ENCODE measurements at places on chromosomes 2 and 18.

- no peak for DNase-seq
Measured at GRCh38 chr2:215530191-215530968, 94.5 kb upstream of the FN1 start.

GRCh38 chr2:172087780-172088244, 2.5 kb downstream of the DLX1 start:
- no peak for DNase-seq

DNA sequence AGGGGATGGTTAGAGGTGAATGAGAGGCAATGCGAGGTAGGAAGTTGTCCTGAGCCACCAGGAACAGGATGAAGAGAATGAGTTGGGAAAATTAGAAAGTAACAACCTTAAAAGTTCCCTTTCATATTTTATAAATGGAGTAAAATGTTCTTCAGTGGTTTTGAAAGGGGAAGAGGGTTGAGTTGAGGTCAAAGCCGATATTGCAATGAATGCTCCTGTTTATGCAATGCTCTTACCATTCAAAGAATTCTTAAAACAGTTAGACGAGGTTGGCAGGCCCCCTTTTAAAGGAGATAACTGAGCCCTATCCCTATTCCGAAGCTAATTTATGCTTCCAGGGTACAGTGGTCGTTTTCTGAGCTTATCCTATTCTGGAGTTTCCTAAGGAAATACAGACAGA, 2110.3 kb upstream of the CELF4 start:
- no peak for DNase-seq

GRCh38 chr2:102891296-102891695, 129.5 kb downstream of the TMEM182 start:
- DNase-seq = no peak

DNA sequence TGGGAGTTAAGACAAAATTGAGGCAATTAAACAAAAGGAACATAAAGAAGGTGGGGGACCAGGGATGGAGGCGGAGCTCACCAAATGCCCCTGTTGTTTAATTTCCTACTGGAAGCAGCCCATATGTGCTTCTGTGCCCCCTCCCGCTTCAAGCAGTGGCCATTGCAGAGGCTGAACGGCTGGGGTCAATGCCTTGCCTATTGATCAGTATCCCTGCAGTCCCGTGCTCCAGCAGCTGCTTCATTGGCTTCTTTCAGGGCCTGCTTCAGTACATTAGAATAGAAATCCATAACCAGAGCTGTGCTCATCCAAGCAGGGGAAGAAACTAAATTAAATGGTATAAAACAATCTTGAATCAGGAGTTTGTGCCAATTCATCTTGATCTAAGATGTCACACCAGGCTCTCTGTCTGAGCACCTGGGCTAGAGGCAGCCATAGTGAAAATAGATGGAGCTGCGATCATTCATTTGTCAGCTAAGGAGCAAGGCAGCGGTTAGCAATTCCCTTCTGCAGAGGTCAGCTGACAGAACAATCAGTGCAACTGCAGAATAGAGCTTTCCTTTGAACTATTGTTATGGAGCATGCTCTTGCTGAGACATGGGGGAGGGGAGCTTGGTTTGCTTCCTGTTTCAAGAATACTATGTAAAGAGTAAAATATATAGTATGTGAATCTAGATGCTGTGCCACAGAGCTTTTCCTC, 222.4 kb downstream of the WDR7 start:
- DNase-seq = no peak

DNA sequence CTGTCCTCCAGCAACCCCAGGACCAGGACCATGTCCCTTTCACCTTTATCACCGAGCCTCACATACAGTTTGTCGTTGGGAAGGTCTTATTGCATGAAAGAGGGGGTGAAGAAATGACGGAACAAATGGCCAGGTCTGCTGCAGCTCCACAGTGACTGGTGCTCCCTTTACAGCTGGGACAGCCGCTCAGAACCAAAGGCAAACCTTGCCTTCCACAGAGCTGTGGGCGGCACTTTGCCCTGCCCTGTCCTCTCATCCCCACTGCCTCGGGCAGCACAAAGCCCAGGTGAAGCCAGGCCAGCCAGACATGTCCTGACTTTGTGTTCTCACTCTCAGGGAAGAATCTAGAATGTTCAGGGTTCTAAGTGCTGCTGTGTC, 961 bp downstream of the GPR55 start:
- no peak for DNase-seq

DNA sequence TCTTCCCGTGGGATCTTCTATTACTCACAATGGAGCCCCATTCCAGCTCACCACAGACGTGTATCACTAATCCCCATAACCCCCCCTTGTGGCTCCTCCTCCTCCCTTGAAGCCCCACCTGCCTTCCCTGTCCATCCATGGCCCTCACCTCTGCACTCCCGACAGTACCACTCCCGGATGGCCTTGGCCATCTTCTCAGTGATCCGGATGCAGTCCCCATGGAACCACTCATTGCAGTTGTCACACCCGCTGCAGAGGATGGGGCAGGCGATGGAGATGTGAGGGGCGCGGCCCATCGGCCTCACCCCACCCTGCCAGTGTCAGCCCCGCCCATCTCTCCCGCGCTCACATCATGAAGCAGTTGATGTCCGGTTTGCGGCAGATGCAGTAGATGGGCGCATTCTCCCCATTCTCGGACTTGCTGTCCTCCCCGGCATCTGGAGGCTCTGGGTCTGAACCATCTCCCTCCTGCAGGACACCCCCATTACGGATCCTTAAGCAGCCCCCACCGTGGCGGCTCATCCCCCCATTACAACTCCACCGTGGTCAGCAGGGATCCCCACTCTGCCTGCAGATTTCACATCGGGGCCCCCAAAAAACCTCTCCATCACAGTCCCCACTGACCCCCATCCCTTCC, 983 bp downstream of the CXXC1 start:
- peak; percentile 21 for DNase-seq

GRCh38 chr18:32290810-32291209, 101.0 kb downstream of the MEP1B start:
- no peak for DNase-seq

DNA sequence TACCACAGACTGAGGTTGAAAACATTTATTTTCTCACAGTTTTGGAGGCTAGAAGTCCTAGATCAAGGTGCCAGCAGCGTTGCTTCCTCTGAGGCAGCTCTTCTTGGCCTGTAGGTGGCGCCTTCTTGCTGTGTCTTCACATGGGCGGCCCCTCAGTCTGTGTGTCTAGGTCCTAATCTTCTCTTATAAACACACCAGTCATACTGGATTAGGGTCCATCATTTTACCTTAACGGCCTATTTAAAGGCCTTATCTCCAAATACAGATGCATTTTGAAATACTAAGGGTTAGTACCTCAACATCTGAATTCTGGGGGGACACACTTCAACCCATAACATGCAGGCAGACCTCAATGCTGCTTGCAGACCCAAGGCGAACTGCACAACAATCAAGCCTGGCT, 4.4 kb upstream of the RMC1 start:
- DNase-seq = peak; percentile 82

DNA sequence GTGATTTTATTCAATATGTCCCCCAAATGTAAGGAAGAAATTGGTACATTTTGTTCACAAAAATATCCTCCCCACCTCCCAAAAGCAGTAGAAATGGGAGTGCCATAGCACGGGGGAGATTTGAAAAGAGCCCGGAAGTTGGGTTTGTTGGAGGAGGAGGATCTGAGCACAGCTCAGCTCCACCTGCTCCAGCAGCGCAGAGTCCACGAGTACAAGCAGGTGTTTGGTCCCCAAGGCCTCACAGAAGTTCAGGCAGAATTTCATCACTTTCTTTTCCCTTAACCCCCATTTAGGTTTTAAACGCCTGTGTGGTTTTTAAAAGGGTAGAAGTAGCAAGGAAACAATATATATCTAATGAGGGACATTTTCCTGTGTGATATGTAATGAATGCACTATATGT, 56.0 kb downstream of the TRAPPC12 start:
- no peak for DNase-seq

DNA sequence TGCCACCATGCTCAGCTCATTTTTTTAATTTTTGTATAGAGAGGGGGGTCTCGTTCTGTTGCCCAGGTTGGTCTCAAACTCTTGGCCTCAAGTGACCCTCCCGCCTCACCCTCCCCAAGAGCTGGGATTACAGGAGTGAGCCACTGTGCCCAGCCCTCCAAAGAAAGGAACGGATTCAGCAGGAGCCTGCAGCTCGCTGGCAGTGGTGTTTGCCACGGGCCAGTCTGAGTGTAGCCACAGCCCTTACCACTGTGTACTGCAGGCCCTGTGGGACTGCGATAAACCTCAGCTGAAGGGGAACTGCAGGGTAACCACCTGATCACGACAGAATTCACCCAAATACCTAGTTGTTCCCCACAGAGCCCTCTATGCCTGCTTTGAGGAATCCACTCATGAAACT, 6.8 kb downstream of the COPS9 start:
- DNase-seq = no peak

- no peak for DNase-seq
Measured at GRCh38 chr18:1777843-1778242, 793.5 kb downstream of the METTL4 start.

DNA sequence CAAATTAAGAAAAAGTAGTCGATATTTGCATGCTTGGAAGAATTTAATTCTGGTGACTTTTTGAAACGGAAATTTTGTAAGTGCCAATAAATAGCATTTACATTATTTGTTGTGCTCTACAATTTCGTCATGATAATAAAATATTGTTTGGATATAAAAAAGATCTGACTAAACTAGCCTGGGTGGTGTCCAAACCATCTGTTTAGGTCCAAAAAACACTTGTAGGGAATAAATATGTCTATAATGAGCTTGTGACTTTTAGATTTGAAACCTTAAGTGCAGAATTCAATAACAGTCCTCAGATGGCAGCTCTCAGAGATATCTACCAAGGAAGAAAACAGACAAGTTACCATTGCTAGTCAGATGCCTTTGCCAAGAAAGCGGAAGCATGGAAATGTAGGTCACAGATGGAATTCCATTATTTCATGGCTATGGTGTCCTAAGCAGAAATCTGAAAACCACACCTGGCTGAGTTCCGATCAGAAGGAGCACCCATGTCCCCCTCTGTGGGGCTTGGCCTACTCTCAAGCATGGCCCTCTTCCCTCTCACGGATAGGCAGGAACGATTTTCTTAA, 731.1 kb downstream of the RNF144A start:
- no peak for DNase-seq

DNA sequence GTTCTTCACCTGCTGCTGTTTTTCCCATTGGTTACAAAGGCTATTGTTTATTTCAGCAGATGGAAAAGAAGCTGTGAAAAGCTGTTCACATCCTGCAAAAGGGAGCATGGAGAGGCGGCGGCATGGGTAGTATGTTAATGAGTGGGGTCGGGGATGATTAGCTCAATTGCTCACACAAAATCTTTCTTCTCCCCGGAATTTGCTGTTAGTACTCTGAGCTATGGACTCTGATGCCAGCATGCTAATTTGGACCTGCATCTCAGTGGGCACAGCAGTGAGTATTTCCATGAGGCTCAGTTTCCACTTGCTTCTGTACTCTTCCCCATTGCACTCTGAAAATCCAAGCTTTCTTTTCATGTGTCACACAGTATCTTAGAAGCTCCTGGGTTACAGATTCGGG, 61.6 kb downstream of the DNER start:
- DNase-seq = no peak

DNA sequence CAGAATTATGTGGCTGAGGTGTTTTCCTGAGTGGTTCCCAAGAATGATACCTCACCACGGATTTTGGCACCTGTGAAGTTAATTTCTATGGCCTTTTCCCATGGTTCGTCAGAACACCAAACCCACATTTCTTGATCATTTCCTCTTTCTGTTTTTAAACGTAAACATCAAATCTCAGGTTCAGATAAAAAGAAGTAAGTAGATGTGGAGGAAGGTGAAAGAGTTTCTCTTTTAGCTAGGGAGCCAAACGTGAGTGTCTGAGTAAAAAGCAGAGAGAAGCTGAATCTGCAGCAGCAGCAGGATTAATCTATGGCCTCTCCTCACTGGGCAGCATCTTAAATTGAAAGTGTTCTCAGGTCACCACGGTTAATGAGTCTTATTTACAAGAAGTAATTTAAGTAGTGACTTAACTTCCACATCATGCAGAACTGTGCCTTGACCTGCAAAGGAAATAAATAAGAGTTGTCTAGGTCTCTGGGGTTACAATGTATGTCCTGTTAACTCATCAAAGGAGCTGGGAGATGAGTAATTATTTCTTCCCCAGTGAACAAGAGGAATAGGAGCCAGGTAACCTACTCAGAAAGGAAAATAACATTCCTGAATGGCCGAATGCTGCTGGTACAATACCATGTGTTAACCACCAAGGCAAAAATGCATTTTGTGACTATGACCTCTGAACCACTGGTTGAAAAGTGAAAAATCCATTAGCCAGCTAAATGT, 139.6 kb upstream of the NETO1 start:
- no peak for DNase-seq

- no peak for DNase-seq
Measured at GRCh38 chr2:31213601-31214443, 3.5 kb downstream of the CAPN14 start.

DNA sequence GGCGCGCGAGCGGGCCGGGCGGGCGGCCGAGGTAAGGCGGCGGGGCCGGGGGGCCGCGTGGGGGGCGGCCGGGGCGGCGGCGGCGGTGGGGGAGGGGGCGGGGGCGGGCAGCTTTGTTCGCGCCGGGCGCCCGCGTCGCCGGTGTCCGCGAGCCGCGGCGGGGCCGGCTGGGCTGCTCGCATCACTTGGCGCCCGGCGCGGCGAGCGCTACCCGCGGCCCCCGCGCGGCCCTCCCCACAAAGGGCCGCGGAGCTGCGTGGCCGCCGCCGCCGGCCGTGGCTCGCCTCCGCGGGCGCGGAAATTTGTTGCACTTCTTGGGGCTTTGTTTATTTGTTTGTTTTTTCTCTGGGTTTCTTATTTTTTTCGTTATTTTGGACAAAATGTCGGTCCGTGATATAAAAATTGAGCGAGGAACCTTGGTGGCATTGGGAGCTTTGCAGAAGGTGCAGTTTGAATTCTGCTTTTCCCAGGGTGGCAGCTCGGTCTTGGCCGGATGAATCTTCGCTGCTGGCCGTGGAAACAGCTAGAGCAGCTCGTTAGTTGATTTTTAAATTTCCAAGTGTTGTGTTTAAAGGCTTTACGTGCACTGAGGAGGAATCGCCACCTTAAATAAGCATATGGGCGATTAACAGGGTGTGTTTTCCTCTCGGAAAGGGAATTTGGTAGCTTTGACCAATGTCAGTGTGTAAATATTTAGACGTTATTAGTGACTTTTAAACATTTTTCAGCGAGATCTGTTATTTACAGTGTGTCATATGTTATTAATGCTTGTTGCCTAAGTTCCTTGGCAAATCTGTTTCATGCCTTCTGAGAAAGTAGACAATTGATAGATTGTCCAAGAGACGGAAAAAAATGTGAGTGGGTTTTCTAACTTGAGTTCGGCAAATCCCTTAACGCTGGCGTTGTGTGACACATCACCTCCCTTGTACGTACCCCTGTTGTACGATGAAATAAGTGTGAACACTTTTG, 822 bp downstream of the UBE2E3 start:
- DNase-seq = peak; percentile 13

DNA sequence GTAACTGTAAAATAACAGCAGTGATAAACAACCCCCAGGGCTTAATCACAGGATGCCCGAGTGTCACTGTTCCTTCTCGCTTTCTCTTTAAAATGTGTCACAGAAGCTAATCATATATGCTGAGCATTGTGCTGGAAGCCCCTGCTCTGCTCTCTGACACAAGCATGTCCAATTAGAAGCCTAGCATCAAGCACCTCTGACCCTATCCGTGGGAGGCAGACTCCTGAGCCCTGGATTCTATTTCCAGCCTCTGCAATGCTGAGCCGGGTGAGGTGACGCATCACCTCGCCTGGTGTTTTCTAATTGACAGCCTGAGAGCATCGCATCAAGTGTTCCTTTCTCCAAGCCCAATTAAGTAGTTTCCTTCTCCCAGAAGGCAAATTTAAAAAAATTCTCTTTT, 19.7 kb upstream of the SCG2 start:
- no peak for DNase-seq
